ENCODE measurements at places on chromosomes 5 and 9.

GRCh38 chr5:89097103-89097502 lies 214.1 kb upstream of the MEF2C start:
- no peak for DNase-seq

DNA sequence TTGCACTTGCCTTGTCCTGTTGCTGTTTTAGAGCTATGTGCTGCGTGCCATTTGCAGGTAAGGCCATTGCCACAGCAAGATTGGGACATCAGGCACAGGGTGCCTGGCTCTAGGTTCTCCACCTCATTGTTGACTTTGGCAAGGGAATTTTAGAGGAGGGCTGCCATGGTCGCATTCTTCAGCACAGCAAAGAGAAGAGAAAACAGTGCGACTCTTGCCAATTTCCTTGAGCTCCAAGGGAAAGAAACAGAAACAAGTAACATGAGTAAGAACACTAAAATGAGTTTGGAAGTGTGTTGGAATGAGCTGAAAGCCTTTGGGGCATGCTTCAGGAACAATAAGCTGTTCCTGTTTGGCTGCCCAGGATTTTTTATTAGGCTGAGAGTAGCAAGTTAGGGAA lies 188.1 kb upstream of the IL12B start:
- no peak for DNase-seq

GRCh38 chr9:33908749-33909148 lies 91.8 kb downstream of the UBE2R2 start:
- no peak for DNase-seq

GRCh38 chr5:39379693-39380092 lies 15.4 kb upstream of the C9 start:
- no peak for DNase-seq

- no peak for DNase-seq
These were observed 387.1 kb upstream of the IZUMO3 start for GRCh38 chr9:24932785-24933184.

DNA sequence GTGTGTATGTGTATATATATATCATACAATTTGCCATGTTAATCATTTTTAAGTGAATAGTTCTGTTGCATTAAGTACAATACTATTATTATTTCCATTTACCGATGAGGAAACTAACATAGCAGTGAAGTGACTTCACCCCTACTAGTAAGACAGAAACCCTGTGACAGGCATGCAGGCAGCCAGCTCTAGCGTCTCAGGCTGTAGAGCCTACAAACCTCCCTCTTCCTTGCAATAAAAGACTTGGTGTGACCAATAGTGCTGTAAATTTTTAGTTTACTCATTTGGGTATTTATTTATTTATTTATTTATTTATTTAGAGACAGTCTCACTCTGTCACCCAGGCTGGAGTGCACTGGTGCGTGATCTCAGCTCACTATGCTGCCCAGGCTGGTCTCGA lies 24.7 kb downstream of the FNBP1 start:
- DNase-seq, result no peak

- DNase-seq, result no peak
These were observed 8.8 kb downstream of the FGF18 start for GRCh38 chr5:171428168-171428696.

GRCh38 chr9:133584559-133585476 lies 24.4 kb downstream of the FAM163B start:
- no peak for DNase-seq
